ENCODE measurements at places on chromosomes 6 and 20.

DNA sequence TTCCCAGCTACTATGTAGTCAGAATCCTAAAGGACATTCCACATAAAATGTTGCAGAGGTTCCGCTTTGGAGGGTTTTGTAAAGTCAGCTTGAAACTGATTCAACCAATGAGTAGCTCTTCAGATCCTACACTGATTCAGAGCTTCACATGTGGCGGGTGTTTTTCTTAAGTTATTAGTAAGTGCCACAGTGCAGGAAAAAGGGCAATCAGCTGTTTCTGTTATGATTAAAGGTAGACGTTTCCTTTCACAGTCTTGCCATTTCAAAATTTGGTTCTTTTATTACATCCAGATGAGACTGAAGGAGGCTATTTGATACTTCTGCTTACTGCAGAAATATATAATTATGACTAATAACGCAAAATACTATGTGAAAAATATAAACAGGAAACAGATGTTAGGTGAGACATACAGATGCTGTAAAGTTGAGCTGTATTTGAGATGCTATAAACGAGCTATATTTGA, 443.9 kb downstream of the CDKAL1 start:
- no peak for DNase-seq

- DNase-seq = no peak
These were observed 134.4 kb upstream of the COL21A1 start for GRCh38 chr6:56381801-56382251.

DNA sequence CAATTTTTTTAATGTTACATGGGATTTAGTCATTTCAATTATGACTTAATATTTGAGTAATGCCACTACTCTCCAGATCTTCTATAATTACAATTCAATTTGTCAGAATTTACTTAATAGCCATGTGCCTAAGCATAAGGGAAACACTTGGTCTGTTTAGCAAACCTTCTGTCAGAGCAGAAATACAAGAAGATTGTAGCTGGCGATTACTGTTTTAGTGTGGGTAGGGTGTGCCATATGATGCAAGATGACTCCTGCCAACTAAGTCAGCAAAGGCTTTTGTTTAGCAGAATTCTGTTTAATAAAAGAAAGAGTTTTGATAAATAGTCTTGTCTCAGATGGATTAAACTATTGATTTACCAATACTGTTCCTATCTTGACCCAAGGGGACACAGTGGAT, 455.4 kb downstream of the RNF144B start:
- DNase-seq = no peak

DNA sequence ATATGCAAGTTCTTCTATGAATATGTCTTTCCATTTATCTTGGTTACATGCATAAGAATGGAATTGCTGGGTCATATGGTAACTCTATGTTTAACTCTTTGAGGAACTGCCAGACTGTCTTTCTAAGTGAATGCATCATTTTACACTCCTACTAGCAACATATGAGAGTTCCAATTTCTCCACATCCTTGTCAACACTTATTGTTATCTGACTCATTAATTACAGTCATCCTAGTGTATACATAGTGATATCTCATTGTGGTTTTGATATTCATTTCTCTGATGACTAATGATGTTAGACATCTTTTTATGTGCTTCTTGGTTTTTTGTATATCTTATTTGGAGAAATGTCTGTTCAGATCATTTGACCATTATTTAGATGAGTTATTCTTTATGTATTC, 96.7 kb upstream of the LAMP5 start:
- DNase-seq = no peak

GRCh38 chr20:45626540-45626939, 3.0 kb upstream of the WFDC10A start:
- DNase-seq = no peak

DNA sequence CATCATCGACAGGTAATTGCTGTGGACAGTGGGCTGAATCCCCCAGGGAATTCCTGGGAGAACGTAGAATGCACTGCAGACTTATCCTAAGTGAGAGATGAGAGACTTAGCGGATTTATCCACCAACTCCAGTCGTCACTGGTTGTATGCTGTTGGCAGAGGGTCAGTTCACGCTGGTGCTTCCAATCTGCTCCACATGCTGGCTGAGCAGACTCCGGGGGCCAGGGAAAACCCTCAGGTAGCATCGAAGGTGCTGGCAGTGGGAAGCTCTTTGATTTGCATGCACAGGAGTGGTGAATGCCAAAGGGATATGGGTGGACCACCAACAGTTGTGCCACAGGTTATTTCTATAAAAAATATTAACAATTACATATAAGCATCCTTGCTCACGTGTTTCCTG, 20.2 kb downstream of the TTLL9 start:
- no peak for DNase-seq

DNA sequence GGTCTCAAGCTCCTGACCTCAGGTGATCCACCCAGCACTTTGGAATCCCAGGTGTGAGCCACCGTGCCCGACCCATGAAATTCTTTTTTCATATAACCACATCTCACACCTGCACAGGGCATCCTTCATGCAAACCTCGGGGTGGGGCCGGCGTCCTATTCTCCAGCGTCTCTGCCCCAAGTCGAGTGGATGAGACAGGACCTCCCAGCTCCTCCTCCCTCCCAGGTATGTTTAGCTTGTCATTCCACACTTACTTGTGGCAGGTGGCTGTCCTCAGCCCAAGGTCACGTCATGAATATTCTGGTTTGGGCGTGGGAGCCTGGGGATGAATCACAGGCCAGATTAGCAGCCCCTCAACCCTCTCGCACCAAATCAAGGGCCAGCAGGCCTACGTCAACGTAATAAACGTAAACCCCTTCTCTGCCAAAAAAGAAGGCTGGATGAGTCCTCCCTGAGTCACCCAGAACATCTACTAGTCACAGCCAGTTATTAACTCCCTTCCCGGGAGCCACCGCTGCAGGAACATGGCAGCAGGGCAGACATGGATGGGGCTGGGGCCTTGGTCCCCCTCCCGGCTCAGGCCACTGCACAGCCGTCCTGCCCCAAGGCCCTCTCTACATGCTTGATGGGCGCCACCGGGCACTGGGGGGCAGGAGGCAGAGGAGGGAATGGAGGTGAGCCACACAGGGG, 91.7 kb downstream of the YTHDF1 start:
- no peak for DNase-seq

All from activated T-helper 1 cell treated with Interleukin-2 at 50 U/mL for 16 hours (primary cell).